Mesenchymal stem cell (in vitro differentiated cells and primary cell): ENCODE measurements at places on chromosomes 3 and 15.

GRCh38 chr15:77982127-77982490 lies 95.4 kb downstream of the TBC1D2B start:
- no peak overlapping the region for H3K4me3 ChIP-seq
- H3K27ac ChIP-seq, result no peak overlapping the region
- no peaks in the 10 kb centered on the region for H3K36me3 ChIP-seq
- peaks cover 21% of the 10 kb centered on the region for H3K27me3 ChIP-seq

GRCh38 chr3:110006913-110007312 lies 669.6 kb upstream of the DPPA4 start:
- H3K27me3 ChIP-seq, result no peaks in the 10 kb centered on the region
- H3K36me3 ChIP-seq, result no peaks in the 10 kb centered on the region
- H3K27ac ChIP-seq, result no peak overlapping the region
- no peaks in the 10 kb centered on the region for H3K4me1 ChIP-seq

DNA sequence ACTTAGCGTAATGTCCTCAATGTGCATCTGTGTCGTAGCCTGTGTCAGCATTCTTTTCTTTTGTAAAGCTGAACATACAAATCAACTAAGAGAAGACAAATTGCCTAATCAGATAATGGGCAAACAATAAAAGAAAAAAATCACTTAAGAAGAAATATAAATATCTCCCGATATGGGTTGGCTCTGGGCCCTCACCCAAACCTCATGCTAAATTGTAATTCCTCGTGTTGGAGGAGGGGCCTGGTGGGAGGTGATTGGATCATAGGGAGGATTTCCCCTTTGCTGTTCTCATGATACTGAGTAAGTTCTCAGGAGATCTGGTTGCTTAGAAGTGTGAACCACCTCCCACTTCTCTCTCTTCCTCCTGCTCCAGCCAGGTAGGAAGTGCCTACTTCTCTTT lies 285.0 kb upstream of the LYSMD4 start:
- peaks cover 3% of the 10 kb centered on the region for H3K4me1 ChIP-seq
- H3K36me3 ChIP-seq, result no peaks in the 10 kb centered on the region
- DNase-seq, result no peak
- H3K27ac ChIP-seq, result no peak overlapping the region

- no peak for DNase-seq
- H3K27me3 ChIP-seq, result no peaks in the 10 kb centered on the region
- no peaks in the 10 kb centered on the region for H3K4me1 ChIP-seq
- no peak overlapping the region for H3K27ac ChIP-seq
Measured at GRCh38 chr3:5565026-5565425, 377.5 kb downstream of the EDEM1 start.

GRCh38 chr15:52256930-52257733 lies 38.5 kb downstream of the MYO5C start:
- no peak overlapping the region for H3K27ac ChIP-seq
- peaks cover 34% of the 10 kb centered on the region for H3K4me1 ChIP-seq
- no peak for DNase-seq
- no peaks in the 10 kb centered on the region for H3K36me3 ChIP-seq
- no peak overlapping the region for H3K4me3 ChIP-seq

- H3K36me3 ChIP-seq, result peaks cover 4% of the 10 kb centered on the region
- peaks cover 60% of the 10 kb centered on the region for H3K27me3 ChIP-seq
- peaks cover 21% of the 10 kb centered on the region for H3K4me1 ChIP-seq
Measured at GRCh38 chr15:65086680-65087111, 10.2 kb downstream of the KBTBD13 start.

- no peak for DNase-seq
- no peak overlapping the region for H3K27ac ChIP-seq
- H3K27me3 ChIP-seq, result peaks cover 25% of the 10 kb centered on the region
- H3K4me1 ChIP-seq, result peaks cover 2% of the 10 kb centered on the region
- H3K36me3 ChIP-seq, result peaks cover 9% of the 10 kb centered on the region
Measured at GRCh38 chr15:63986185-63986680, 60.1 kb downstream of the DAPK2 start.

- no peak overlapping the region for H3K27ac ChIP-seq
- no peaks in the 10 kb centered on the region for H3K36me3 ChIP-seq
- H3K4me1 ChIP-seq, result no peaks in the 10 kb centered on the region
- peak; percentile 33 for DNase-seq
- peaks cover 41% of the 10 kb centered on the region for H3K27me3 ChIP-seq
- no peak overlapping the region for H3K4me3 ChIP-seq
Measured at GRCh38 chr3:8996681-8997121, 33.4 kb upstream of the RAD18 start.

GRCh38 chr15:65414841-65415621 lies 7.7 kb downstream of the IGDCC4 start:
- peaks cover 52% of the 10 kb centered on the region for H3K4me1 ChIP-seq
- H3K36me3 ChIP-seq, result peaks cover 3% of the 10 kb centered on the region
- H3K27ac ChIP-seq, result peak overlapping the region; percentile 96
- DNase-seq, result peak; percentile 89
- no peaks in the 10 kb centered on the region for H3K27me3 ChIP-seq
- H3K4me3 ChIP-seq, result no peak overlapping the region

DNA sequence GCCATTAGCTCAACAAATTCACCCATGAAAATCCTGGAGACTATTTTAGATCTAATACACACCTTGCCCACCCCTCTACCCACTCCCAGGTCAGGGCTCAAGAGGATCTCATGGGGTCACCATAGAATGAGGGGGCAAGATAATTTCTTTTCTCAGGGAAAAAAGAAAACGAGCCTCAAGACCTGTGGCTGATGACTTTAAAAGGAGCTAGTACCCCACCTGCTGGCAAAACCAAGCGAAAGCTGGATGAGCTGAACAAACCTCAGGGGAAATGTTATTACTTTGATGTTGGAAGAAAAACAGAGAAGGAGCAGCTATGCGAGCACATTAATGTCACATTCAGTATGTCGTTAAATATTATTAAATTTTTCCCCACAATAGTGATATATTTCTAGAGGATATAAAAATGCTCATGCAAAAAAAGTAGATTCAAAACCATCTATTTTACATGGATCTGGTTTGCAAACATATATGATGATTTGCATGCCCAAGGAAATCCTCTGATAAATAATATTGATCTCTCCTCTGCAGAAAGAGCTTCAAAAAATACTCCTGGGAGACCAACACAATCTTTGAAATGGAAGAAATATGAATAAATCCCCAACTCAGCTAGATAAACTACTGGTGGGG lies 37.7 kb downstream of the PLD1 start:
- H3K4me1 ChIP-seq, result no peaks in the 10 kb centered on the region
- DNase-seq, result peak; percentile 71
- H3K27ac ChIP-seq, result no peak overlapping the region
- no peaks in the 10 kb centered on the region for H3K27me3 ChIP-seq

DNA sequence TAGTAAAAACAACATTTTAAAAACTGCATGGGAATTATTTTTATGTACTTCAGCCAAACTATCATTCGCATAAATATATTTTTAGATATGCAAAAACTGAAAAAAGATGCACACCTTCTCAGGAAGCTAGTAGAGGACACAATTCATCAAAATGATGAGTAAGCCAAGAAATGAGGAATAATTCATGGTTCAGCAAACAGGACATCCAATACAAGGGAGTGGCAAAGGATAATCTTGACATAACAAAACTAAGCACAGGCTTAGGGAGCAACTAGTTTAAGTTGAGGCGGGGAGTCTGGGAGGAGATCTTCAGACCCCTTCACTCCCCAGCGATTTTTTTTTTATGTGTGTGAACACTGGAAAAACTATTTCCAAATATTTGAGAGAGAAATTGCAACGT lies 93.7 kb downstream of the ZNF280D start:
- no peak overlapping the region for H3K4me3 ChIP-seq
- no peak overlapping the region for H3K27ac ChIP-seq
- H3K36me3 ChIP-seq, result peaks cover 27% of the 10 kb centered on the region
- H3K4me1 ChIP-seq, result no peaks in the 10 kb centered on the region

DNA sequence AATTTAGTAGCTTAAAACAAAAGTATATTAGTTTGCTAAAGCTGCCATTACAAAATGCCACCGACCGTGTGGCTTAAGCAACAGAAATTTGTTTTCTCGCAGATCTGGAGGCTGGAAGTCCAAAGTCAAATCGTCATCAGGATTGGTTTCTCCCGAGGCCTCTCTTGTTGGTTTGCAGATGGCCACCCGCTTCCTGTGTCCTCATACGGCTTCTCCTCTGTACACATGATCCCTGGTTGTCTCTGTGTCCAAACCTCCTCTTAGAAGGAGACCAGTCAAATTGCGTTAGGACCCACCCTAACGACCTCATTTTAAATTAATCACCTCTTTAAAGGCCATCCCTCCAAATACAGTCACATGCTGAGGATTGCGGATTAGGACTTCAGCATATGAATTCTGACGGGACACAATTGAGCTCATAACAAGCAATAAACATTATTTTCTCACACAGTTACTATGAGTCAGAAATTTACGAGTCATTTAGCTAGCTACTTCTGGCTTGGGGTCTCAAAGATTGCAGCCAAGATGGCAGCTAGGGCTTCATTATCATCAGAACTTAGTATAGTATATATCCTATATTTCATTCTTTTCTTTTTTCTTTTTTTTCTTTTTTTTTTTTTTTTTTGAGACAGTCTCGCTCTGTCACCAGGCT lies 58.4 kb downstream of the RPL39L start:
- no peaks in the 10 kb centered on the region for H3K27me3 ChIP-seq
- H3K4me3 ChIP-seq, result no peak overlapping the region
- DNase-seq, result no peak
- peaks cover 12% of the 10 kb centered on the region for H3K36me3 ChIP-seq
